Large intestine (tissue), 12 donors: ENCODE measurements at places on chromosomes 1 and 21.

DNA sequence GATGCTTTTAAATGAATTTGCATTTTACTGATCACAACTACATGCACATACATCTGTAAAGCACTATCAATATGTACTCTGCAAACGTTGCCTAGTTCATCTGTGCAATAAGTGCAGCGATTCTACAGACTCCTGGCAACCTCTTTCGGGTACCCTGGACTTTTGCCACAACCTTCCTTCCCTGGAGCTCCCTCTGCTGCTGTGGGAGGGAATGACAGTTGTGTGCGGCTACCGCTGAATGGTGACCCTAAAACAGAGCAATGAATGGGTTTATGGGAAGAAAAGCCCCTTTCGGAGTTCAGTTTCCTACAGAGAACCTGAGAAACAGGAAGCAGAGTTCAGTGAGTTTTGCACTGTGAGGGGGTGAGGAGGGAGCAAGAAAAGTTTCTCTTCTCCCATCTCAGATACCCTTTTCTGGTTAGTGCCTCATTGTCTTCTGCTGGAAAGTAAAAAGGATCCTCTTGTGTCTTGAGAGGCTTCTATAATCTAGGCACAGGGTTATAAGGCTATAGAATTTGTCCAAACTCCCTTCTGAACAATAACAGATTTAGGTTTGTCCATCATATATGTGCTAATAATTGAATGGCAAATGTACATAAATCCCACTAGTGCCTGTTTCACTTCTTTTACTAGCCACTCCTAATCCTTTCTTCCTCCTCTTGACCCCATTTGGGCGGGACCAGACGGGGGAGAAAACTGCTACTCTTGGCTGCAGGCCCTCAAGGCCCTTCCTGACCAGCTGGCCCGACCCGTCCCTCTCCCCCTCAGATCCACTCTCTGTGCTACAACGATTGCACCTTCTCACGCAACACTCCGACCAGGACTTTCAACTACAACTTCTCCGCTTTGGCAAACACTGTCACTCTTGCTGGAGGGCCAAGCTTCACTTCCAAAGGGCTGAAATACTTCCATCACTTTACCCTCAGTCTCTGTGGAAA is 19.8 kb upstream of the SARS1 start:
- peak; percentile 27 for DNase-seq

GRCh38 chr1:202623075-202623474 is 87.2 kb downstream of the SYT2 start:
- DNase-seq = no peak

GRCh38 chr1:170145770-170146676 is at the start of gene NTMT2:
TSS of gene NTMT2 (plus strand) at chr1:170145959. CDS start at chr1:170146108, 149 bp downstream.
- no peak for DNase-seq

DNA sequence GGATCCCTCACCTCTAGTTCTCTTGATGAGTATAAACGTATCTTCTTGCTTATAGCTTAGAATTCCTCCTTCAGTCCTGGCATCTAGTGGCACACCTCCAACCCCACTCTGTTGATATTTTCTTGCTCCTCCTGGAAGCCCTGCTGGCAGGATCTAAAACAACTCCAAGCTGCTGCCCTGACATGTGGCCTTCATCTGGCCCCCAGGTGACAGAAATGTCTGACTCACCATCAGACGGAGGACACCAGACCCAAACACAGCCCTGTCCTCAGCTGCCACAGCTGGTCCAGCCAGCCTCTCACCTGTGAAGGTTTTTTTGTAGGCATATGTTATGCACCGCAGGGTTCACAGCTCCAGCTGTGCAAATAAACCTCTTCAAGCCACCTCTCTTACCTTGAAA is 53.4 kb downstream of the KRTAP19-8 start:
- DNase-seq = no peak

GRCh38 chr1:108057541-108057940 is 92.6 kb upstream of the VAV3 start:
- peak; percentile 69 for DNase-seq
